Fibroblast of villous mesenchyme (primary cell): ENCODE measurements at places on chromosomes 4 and X. TPM values are rescaled to one million over a fixed set of nuclear protein-coding genes. Genes with fewer than 3 reads are reported as not detected.

The AFF2 gene
- total RNA-seq = 0.32 TPM in 1 of 2 replicates, not detected in the other

The LNX1 gene
- total RNA-seq = 0.43 and 1.3 TPM in 2 replicates

The PGM2 gene
- 25.9 and 28.7 TPM in 2 replicates for total RNA-seq

GRCh38 chr4:181796502-181796901 is 446.7 kb upstream of the TENM3 start:
- no peak for DNase-seq

The TMPRSS11D gene
- total RNA-seq = not detected in 2 replicates

DNA sequence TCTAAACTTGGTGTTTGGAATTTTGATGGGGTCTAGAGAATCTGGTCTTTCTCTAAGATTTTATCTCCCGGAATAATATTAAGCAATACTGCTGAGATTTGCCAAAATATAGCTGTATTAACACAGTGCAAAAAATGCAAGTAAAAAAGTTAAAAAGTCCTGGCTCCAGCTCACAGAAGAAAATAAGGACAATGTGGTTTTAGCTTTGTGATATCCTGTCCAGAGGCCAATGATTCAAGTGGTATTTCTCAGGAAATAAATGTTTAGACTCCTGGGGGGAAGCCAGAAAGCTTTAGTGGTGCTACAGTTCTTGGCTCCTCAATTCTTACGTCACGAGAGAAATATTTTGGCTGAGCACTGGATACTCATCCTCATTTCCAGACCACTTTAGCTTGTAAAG is 40.9 kb upstream of the IL13RA2 start:
- DNase-seq = peak; percentile 87

DNA sequence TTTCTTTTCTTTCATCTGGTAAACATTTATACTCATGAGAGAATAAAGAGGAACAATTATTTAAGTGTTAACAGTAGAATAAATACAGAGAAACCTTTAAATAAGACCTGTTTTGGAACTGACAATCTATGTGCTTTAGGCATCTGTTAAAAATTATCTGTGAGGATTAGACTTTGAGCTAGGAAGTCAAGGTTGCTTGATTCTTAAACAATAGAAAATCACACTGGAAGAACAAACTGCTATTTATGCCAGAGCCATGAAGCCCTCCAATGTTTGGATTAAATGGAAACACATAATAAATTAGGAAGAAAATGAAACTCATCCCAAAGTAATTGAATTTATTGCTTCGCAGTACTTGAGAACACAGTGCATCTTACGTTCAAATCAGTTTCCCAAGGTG is 207.2 kb upstream of the NPY2R start:
- DNase-seq = no peak
